ENCODE measurements at places on chromosomes 7 and 10. TPM values are rescaled to one million over a fixed set of nuclear protein-coding genes. Genes with fewer than 3 reads are reported as not detected.

The TYW1B gene
- total RNA-seq, result 4.9 TPM

The IL2RA gene
- 0.37 TPM for total RNA-seq

GRCh38 chr7:138074540-138074939 lies 1.7 kb upstream of the AKR1D1 start:
- DNase-seq, result no peak

GRCh38 chr10:67151471-67151870 lies 225.6 kb downstream of the LRRTM3 start:
- no peak for DNase-seq

Measured in urinary bladder (tissue), 4 donors.